Germinal center (tissue), 1 donor: ENCODE measurements at places on chromosomes 13 and 19.

DNA sequence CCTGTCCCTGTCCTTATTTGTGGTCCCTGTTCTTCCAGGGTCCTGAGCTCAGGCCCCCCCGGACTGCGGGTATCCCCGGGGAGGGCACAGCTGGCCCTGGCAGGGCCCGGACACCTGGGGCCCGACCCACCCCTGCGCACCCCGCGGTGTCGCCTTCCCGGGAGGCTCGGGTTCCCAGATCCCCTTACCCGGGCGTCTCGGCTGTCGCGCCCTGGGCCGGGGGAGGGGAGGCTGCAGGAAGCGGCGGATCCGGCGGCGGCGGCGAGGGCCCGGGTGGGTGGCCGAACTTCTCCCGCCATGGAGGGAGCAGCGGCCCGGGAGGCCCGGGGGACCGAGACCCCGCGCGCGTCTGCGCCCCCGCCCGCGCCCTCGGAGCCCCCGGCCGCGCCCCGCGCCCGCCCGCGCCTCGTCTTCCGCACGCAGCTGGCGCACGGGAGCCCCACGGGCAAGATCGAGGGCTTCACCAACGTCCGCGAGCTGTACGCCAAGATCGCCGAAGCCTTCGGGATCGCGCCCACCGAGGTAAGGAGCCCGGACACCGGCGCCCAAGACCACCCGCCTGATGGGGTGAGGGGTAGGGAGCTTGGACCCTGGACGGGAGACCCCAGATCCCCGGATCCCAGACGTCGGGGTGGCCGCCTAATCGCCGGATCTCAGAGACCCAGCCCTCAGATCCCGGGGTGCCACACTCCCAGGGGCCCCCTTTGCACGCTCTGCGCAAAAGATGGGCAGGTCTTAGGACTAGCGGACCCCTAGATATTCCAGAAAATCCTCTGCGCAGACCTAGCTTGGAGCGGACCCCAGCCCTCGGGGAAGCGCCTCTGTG is at the start of gene GIPC3:
GIPC3 (plus strand) TSS at position 178 of the 826 bp plus-strand sequence; CDS start at position 298, 120 bp downstream.
- DNase-seq = no peak

GRCh38 chr13:65411521-65411920 is 1818.6 kb downstream of the PCDH9 start:
- no peak for DNase-seq

- peak; percentile 89 for DNase-seq
Observed at GRCh38 chr19:18419195-18419698, at the start of gene SSBP4. TSS of gene SSBP4 (plus strand) at chr19:18419398. CDS start at chr19:18419649, 251 bp downstream.

- DNase-seq = no peak
Observed at GRCh38 chr13:59532405-59532804, 631.3 kb downstream of the DIAPH3 start.

GRCh38 chr13:32590266-32590665 is 4.0 kb downstream of the PDS5B start:
- no peak for DNase-seq
